Substantia nigra (tissue), 51 donors: ENCODE measurements at places on chromosomes 6 and 20.

- no peak for DNase-seq
These were observed 253.4 kb downstream of the EPHA7 start for GRCh38 chr6:93165850-93166430.

DNA sequence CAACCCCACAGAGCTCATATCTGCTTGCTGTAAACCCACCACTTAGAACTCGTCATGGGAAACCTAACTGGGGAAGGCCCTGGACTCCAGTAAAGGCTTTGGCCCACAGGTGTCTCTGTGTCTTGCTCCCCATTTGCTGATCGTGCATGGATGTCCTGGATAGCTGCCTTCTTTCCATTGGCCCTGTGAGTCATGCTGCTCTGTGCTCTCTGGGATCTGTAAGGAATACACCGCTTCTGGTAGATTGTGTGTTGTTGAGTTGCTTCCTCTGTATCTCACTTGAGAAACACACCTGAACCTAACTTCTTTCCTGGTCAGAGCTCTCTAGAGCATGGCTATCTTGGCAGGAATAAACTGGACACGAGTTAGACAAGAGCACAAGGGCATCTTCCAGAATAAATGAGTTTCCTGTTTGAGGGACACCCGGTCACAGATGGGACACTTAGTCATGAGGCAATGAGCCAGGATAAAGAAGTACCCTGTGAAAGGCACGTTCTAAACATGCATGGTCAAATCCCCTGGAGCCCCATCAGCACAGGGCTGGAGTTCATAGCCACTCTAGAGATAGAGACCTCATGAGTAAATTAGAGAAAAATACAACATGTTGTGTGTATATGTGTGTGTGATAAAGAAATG lies 99.6 kb upstream of the TMEM170B start:
- DNase-seq: no peak

DNA sequence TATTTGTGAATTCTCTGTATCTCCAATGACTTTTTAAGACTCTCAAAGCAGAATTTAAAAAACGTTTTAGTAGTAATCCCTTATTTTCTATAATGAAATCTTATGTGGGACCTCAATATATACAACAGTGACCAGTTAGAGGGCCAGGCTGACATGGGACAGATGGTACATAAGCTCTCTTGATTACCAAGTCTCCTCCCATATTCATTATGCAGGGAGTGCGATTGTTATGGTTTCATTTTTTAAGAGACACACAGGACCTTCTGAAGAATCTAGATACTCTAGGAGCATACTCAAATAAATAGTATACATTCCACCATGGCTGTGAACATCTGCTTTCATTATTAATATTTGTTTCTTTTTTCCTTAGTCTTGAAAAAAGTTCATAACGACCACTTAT lies 43.5 kb downstream of the GCLC start:
- no peak for DNase-seq

- DNase-seq: no peak
These were observed 468.0 kb downstream of the EPM2A start for GRCh38 chr6:145267076-145267867.

- DNase-seq: no peak
These were observed 177.9 kb downstream of the COL9A1 start for GRCh38 chr6:70124882-70125545.

DNA sequence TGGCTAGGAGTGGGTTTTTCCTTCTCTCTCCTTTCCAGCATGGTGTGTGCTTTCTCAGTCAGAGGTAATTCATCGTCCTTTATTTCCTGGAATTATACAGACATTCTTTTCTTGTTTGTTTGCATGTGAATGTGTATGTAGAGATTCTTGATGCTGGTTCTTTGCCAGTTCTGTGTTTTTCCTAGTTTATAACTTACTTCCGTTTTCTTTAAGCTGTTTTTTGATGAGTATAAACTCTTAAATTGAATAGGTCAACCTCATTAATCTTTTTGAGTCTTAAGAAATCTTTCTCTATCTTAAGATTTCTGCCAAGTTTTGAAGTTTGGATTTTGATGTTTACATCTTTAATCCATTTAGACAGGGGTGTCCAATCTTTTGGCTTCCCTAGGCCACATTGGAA lies 38.7 kb downstream of the IGF2R start:
- DNase-seq: no peak

- DNase-seq: no peak
These were observed 143.1 kb upstream of the INSM1 start for GRCh38 chr20:20224806-20225205.

GRCh38 chr6:41826343-41827022 lies 39.0 kb downstream of the TOMM6 start:
- no peak for DNase-seq

DNA sequence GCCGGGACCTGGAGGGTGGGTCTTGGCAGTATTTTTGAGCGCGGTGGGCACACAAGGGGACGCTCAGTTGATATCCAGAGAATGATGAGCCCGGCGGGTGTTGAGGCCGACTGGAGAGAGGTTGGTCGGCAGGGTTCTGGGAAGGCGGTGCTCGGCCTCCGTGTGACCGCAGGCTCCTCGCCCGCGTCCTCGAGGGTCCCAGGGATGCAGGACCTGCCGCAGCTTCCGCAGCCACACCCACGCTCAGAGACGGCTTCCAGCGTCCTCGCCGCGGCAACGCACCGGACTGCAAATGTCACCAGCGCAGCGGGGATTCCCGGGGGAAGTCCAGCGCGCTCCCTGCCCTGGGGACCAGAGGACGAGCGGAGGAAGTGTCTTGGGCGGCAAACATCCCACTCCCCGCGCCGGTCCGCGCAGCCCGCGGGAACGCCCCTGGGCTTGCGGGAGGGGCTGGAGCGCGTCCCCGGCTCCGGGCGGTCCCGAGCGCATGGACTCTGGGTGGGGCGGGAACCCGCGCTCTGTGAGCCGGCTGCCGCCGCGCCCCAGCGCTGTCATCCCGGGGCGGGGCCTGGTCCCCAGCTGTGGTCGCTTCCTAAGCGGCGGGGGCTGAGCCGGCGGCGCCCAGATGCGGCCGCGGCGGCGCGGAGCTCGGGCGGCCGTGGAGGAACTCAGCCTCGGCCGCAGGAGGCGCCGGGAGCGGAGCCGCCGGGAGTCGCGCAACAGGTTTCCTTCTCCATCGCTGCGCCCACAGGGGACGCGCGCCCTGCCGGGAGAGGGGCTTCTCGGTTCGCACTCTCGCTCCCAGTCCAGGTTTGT lies at the start of gene STX11:
Gene STX11, plus strand, starts transcription at position 624 of the 816 bp plus-strand sequence. CDS start 36,111 bp downstream, outside the sequence.
- DNase-seq: no peak

DNA sequence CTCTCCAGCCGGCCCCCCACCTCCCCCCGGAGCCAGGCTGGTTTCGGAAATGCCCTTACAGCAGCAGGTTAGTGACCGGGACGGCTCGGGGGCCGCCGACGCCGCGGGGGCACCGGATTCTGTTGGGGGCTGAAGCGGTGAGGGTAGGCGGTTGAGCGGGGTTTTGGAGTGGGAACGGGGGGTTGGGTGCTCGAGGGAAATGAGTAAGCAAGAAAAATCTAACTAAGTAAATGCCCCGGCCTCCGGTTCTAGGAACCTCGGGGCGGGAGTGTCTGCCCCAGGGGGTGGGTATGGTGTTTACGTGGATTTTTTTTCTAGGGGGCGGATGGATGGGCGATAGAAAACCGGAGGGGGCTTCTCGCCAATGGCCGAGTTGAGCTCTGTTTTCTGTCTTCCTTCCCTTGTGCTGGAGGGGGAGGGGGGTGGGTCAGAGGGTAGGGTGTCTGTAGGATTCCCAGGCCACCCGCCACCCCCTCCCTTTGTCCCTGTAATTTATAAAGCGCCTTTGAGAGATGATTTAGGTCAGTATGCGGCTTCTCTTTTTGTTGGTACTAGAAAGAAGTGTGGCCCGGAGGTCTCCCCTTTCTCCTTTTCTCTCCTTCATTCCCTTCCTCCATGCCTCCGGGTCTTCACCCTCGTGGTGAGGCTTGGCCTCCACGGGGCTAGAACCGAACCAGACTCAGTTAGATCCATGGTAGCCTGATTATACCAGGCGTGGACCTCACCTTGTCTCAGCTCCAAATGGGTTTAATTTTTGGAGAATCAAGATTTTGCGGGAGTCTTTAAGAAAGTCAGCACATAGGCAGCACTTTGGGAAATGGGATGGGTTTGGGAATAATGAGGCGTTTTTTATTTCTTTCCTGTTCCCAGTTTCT lies 2.3 kb downstream of the E2F3 start:
- no peak for DNase-seq

- no peak for DNase-seq
These were observed 868 bp downstream of the SRSF3 start for GRCh38 chr6:36594816-36595643.

GRCh38 chr6:156859686-156860085 lies 82.5 kb downstream of the ARID1B start:
- DNase-seq: no peak

- DNase-seq: no peak
These were observed 51.6 kb upstream of the FNDC1 start for GRCh38 chr6:159117563-159117962.

- no peak for DNase-seq
These were observed 121.7 kb downstream of the TNFRSF21 start for GRCh38 chr6:47187893-47188587.

GRCh38 chr6:137133122-137133521 lies 40.3 kb downstream of the IL22RA2 start:
- DNase-seq: no peak

GRCh38 chr6:30135757-30136156 lies at the start of gene TRIM40:
TSS of gene TRIM40 (plus strand) at chr6:30136140. CDS start at chr6:30137037, 897 bp downstream.
- no peak for DNase-seq

GRCh38 chr6:125182237-125183008 lies 28.9 kb downstream of the TPD52L1 start:
- DNase-seq: no peak

- DNase-seq: no peak
These were observed 59.4 kb upstream of the FRMD1 start for GRCh38 chr6:168138436-168138835.

GRCh38 chr6:170313716-170314295 lies 7.2 kb downstream of the FAM120B start:
- DNase-seq: no peak

DNA sequence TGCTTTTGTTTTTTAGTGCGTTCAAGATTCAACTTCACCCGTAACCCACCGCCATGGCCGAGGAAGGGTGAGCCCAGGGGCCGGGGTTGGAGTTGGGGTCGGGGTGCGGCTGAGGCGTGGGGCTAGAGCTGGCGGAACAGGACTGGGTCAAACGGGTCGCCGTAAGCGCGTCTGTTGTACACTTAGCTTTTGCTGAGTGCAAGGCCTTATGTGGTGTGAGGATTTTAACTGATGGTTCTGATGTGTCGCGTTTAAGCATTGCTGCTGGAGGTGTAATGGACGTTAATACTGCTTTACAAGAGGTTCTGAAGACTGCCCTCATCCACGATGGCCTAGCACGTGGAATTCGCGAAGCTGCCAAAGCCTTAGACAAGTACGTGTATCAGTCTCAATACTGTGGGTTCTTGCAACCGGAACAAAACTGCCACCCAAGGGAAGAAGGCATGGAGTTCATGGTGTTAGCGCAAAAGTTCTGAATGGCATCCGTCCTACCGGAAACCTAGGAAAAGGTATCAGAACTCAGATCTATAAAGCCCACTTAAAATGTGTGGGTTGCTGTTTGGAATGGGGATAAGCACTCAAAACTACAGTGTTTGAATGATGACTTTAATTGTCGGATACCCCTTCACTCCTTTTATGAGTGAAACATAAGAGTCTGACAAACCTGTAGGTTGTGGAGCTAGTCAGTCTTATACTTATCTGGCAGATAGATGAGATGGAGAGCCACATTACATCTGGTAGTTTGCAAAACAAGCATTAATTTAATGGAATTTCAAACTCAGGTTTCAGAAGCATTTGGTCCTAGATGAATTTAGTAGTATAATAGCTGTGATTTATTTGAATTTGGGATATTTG lies 574 bp downstream of the RPS12 start:
- DNase-seq: no peak

- DNase-seq: no peak
These were observed 48.2 kb upstream of the AKAP12 start for GRCh38 chr6:151191527-151191926.
